ENCODE measurements at places on chromosomes 4 and X.

DNA sequence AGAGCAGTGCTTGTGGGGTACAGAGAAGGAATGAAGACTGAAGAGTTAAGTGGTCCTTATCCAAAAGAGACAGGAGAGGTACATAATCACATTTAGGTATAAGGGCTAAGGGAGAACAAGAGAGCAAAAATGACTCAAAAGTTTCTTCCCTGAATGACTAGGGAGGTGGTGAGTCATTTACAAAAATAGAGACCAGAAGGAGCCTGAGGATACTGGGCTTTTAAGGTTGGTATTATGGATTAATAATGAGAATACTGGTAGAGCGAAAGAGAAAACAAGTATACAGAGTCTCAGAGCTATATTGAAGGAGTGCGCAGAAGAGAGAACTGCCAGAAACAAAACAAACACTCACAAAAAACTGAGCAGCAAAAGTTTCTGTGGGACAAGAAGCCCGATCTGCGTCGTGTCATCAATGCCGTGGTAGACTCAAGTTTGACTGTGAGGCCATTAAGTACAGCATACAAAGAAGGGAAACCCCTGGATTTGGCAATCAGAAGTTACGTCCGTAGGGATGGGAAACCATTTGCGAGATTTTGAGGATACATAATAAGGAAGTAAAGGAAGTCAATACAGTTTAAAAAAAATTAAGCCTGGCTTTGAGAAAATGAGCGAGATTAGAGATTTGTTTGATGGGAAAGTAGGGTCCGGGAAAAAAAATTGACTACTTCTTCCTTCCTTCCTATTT lies 129.1 kb upstream of the STIM2 start:
- DNase-seq, result no peak

- no peak for DNase-seq
Measured at GRCh38 chr4:1359144-1359501, 12.1 kb downstream of the UVSSA start.

DNA sequence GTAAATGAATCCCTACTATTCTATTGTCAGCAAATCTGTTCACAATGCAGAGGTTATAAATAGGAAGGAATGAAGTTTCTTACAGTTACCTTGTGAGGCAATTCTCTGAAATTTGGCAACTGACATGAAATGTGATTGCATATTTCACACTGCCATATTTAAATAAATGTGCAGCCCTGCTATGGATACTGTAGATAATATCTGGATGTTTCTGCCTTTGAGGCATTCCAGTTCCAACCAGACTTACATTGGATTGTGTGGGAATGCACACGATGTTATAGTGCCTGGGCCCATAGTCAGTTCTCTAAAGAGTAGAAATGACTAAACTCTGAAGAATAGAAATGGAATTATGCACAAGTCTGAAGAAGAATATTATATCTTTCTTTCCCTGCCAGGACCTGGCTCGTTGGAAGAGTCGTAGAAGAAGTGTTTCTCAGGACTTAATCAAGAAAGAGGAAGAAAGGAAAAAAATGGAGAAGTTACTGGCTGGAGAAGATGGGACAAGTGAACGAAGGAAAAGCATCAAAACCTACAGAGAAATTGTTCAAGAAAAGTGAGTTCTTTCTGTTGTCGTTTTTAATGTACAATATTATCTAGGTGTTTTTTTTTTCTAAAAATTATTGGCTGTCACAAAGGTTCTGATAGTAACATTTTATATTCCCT lies 102.7 kb downstream of the PHOX2B start:
- no peak for DNase-seq

GRCh38 chrX:134603806-134604700 lies 54.2 kb downstream of the PLAC1 start:
- DNase-seq, result peak; percentile 80

GRCh38 chrX:129461801-129462456 lies 61.4 kb downstream of the SMARCA1 start:
- no peak for DNase-seq

DNA sequence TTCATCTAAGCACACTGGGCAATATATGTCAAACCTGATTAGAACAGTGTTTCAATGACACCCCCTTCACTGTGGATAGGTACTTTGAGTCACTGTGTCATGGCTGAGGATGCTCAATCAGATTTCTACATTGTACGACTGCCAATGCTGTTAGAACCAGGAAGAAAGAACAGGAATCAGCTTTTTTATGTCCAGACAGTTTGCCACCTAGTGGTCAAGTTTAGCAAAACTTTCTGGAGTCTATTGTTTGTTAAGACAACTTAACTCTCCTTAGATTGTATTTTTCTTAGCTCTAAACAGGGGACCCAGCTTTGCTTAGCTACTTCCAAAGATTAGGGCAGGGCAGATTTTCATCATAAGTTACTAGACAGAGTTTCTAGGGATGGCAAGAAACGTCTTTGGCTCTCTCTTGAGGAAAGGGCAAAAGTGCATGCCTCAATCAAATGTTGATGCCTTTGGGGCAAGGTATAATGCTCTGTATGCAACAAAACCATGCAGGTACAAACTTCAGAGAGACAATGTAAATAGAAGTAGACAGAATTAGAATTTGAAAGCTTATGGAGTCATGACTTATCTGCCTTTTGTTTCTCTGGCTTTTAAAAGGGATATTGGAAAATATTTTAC lies 40.5 kb upstream of the BMP3 start:
- DNase-seq, result peak; percentile 4

- DNase-seq, result no peak
Measured at GRCh38 chr4:101089168-101089567, 258.2 kb downstream of the PPP3CA start.

- DNase-seq, result no peak
Measured at GRCh38 chr4:167114416-167114971, 119.8 kb downstream of the SPOCK3 start.

DNA sequence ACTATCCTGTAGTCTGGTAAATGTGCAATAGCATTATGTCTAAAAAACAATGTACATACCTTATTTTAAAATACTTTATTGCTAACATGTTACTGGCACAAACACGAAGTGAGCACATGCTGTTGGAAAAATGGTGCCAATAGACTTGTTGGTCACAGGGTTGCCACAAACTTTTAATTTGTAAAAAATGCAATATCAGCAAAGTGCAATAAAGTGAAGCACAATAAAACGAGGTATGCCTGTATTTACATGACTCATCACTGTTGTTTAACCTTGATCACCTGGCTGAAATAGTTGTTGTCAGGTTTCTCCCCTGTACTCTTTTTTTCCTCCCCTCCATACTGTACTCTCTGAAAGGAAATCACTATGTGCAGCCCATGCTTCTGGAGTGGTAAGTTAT lies 56.5 kb downstream of the KLF8 start:
- no peak for DNase-seq

DNA sequence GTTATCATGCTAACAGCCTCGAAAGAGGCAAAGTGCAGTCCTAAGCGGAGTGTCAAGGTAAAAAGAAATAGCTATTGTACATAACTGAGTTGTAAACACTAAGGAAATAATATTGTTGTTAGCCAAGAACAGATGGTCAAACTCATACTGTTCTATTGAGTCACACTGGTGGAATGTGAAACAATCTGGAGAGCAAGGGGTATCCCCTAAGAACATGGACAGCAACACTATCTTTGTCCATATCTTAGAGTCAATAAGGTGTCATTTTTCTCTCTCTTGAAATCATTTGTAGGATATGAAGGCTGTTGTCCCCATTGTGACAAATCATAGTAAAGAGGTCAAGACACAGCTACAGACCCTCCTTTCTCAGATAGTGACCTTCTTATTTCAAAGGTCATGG lies 4.5 kb upstream of the PDGFC start:
- DNase-seq, result peak; percentile 83

DNA sequence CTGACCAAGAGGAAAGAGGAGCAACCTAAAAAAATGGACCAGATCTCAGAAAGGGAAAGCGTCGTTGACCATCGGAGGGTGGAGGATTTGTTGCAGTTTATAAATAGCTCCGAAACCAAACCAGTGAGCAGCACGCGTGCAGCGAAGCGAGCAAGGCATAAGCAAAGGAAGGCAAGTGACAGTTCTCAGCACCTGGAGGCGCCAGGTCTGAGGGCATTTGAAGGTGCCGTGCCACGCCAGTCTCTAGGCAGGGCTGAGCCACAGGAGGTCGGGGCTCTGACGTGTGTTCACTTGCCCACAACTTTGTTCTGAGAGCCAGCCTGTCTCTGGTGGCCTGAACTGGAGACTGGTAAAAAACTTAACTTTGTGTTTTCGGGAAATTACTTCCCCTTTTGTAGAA lies 59.7 kb downstream of the TNIP2 start:
- no peak for DNase-seq

GRCh38 chrX:7145454-7145853 lies 2.1 kb upstream of the STS start:
- DNase-seq, result no peak

GRCh38 chr4:38591617-38592337 lies 72.2 kb upstream of the KLF3 start:
- DNase-seq, result no peak

DNA sequence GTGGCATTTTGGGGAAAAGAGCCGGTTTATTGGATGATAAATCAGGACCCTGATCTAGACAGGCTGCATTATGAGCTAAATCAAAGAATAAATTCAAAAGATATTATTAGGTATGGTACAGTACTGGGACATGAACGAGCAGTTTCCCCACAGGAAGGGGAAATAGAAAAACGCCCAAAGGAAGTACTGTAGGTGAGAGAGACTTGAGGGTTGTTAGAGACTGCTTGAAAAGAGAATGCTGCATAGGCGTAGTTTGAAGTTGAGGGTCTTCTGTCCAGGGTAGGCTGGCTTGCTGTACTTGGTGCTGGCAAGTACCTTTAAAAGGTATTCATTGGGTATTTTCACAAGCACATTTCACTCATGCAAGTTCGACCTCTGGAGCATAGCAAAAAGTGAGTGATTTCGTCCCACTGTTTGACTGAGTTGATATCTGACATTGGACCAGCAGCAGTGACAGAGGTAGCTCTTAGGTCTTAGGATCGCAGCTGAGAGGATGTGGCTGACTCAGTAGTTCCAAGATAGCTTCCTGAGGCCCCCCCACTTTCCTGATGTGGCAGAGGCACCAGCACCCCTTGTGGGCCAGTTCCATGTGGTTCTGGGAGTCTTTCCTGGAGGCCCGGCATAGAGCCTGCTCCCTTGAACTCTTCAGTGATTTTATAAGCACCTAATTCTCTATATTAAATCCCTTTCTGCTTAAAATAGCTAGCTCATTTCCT lies 64.3 kb downstream of the TMEM131L start:
- no peak for DNase-seq

DNA sequence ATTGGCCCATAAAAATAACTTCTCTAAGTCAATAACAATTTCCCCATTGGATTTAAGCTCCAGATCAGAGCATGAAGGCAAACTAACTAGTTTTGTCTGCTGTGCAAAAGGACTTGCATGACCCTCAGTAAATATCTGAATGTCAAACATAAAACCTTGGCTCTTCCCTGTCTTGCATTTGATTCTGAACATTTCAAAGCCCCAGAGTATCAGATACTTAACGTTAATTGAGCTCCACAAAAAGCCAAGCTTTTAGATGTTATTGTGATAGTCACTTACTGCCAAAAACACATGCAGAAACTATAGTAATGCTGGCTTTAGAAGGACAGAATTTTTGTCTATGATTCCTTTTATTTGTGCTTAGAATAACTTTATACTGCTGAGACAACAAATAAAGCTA lies 664.2 kb downstream of the ADGRL3 start:
- no peak for DNase-seq

DNA sequence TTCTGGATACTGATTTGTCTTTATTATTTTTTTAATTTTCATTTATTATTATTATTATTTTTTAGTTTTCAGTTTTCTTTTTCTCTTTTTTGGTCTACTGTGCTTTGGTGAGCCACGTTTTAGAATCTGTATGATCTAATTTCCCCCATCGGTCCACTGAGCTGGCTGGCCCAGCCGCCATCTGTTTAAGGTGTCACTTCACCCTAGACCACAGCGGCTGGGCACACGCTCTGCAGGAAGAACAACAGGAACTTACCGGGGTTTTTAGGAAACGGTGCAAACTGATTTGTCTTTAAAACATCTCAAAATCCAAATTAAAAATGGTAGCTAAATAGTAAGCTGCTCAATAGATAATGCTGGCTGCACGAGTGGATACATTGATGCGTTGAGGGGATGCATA lies 48.8 kb upstream of the AMOT start:
- no peak for DNase-seq

DNA sequence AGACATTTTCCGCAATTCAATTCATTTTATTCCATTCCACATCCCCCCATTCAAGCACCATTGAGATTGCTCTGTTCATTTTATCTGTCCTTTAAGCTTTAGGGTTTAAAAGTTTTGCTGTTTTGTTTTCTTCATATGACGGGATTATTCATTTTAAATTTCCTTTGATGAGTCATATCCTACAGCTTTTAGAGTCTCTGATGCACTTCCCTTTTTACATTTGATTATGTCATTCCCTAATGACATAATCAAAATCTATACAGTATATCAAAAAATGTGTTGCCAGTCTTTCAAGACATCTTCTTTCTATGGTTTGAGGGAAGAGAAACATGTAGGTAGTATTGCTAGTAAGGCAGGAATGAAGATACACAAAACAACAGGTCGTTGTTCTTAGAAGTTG lies 456.3 kb downstream of the PDGFC start:
- no peak for DNase-seq

DNA sequence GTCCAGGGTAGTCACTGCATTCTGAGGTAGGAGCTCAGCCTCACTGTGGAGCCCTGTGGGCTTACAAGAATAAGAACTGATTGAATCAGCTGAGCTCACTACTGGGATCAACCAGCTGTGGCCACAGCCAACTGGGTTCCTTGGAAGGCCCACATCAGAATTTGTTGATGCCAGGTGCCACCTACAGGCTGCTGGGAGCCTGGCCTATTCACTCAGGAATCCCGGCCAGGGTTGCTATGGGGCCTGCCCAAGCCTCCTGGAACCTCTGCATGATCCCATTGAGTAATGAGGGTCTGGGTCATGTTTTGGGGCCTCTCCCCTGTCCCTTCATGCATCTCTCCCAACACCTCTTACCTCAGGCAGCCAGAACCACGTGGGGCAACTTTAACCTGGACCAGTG lies 53.9 kb upstream of the KIAA1210 start:
- DNase-seq, result no peak

DNA sequence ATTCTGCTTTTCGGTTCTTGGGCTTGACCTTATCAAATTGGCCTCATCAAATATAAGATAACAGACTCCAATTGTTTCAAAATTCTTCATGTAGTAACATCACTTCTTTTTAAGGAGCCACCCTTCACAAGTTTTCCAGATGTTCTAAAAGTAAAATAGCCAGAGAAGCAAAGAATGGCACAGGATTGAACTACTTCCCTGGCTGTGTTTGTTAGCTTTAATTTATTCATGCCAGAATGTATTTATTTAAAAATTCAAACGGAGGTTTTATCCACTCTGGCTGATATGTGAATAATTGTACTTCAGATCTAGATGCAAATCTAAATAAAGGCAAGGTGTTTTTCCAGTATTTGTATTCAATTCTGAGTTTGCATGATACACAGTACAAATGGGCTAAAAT lies 581.3 kb upstream of the TENM3 start:
- no peak for DNase-seq

GRCh38 chr4:1625600-1626138 lies 58.4 kb downstream of the FAM53A start:
- DNase-seq, result no peak

All from HS-27A (cell line).